ENCODE measurements at places on chromosomes 4 and X. TPM values are rescaled to one million over a fixed set of nuclear protein-coding genes. Genes with fewer than 3 reads are reported as not detected.

Gene F9
- total RNA-seq: not detected

Gene ZCCHC12
- 0.15 TPM for total RNA-seq

Gene PLP1
- under 0.01 TPM for total RNA-seq

Gene GAGE13
- total RNA-seq: not detected

Gene FGF13
- total RNA-seq: not detected

Gene MND1
- 15.0 TPM for total RNA-seq

Gene VCX3B
- total RNA-seq: not detected

Gene CLIC2
- total RNA-seq: not detected

Gene ODAPH
- total RNA-seq: not detected

Gene ALPK1
- 10.4 TPM for total RNA-seq

Gene SSX1
- total RNA-seq: not detected

Gene CRLF2
- not detected for total RNA-seq

Gene HPGD
- not detected for total RNA-seq

Gene SYTL4
- total RNA-seq: 3.5 TPM

Gene SLC26A1
- total RNA-seq: not detected

Gene C4orf51
- not detected for total RNA-seq

Gene CACNA1F
- not detected for total RNA-seq

Gene DUSP21
- total RNA-seq: not detected

Gene HSD17B13
- total RNA-seq: under 0.01 TPM
